Activated T-helper 1 cell treated with anti-CD3 and anti-CD28 coated beads, Interleukin-12 subunit alpha, Interleukin-12 subunit beta, Interleukin-2, Interleukin-4 antibody, amounts not matched to agents 30 ng/mL and 10 ng/mL and 1 ng/mL, durations not matched to agents 14 hours and 24 hours and 36 hours (primary cell): ENCODE measurements at places on chromosomes 5 and 9. TPM values are rescaled to one million over a fixed set of nuclear protein-coding genes. Genes with fewer than 3 reads are reported as not detected.

DNA sequence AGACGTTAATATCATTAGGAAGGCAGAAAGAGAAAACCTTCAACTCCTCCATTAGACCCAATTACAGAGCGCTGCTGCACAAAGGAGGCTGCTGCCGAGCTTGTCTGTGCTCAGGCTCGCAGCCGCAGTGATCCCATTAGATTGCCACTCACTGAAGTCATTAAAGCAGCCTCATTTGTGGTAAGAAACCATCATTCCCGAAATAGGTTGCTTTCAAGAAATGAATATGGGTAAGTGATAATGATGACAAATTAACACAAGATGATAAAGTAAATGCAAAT is 137.2 kb downstream of the CAVIN4 start:
- no peaks in the 10 kb centered on the region for H3K4me1 ChIP-seq
- DNase-seq = no peak
- H3K27ac ChIP-seq = no peak overlapping the region
- no peak overlapping the region for H3K4me3 ChIP-seq
- H3K27me3 ChIP-seq = no peaks in the 10 kb centered on the region

DNA sequence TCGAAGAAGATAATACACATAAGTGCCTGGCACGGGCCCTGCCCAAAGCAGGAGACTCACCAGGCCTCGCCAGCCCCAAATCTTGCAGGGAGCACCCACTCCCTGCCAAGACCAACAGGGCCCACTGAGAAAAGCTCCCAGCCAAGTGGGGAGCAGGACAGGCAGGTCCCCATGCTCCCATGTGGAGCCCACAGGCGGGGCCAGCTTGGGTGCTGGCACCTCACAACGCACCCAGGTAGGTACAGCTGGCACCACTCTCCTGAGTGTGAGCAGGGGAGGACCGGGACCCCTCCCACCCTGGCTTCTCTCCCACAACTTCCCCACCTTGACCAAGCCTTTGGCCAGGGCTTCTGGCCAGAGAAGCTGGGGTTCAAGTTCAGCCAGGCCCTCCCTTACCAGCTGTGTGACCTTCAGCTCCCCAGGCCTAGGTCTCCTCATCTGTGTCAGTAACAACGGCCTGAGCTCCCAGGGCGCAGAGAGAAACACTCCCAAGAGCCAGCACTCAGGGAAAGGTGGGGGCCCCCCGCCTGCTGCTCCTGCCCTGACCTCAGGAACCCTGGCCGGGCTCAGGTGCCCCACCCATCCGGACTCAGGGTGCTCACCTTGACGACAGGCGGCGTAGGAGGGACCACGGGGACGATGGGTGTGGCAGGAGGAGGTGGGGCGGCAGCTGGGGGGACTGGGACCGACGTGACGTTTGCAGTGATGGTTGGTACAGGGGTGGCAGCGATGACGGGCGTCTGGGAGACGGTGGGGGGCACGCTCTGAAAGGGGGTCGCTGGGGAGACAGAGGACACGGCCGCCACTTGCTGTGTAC is 17.8 kb downstream of the BRD3 start:
- DNase-seq = no peak
- no peak overlapping the region for H3K27ac ChIP-seq

DNA sequence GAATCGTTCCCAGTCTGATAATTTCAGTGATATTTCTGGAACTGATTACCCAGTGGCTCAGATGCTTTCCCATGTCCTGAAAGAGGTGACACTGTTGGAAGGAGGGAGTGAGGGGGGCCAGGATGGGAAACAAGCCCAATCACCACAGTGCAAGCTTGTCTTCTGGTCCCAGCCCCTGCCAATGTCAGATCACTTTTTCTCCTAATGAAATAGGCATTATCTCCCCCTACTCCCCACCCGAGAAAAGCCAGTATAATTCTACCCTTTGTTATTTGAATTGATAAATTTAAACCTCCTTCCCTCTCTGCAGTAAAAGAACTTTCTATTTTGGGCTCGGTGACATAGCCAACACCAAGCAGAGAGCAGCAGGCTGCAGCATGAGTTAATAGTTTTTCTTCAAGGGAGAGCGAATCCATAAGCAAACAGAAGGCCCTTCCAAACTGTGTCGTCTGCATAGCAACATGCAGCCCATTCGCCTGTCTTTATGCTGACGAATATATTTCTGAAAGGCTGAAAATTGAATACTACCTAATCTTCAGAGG is 14.6 kb upstream of the PPP2CA start:
- no peak overlapping the region for H3K27ac ChIP-seq
- H3K27me3 ChIP-seq = peaks cover 33% of the 10 kb centered on the region

GRCh38 chr5:102991802-102992201 is 128.1 kb downstream of the GIN1 start:
- H3K36me3 ChIP-seq = peaks cover 16% of the 10 kb centered on the region
- no peak overlapping the region for H3K27ac ChIP-seq
- H3K27me3 ChIP-seq = no peaks in the 10 kb centered on the region
- H3K4me1 ChIP-seq = no peaks in the 10 kb centered on the region
- H3K4me3 ChIP-seq = no peak overlapping the region

The MAN1B1 gene
- 48.1 and 53.6 TPM in 2 replicates for total RNA-seq

GRCh38 chr9:20623021-20623747 is 885 bp upstream of the MLLT3 start:
- peak overlapping the region; percentile 87 for H3K27ac ChIP-seq
- peak overlapping the region; percentile 88 for H3K4me3 ChIP-seq
- DNase-seq = peak; percentile 64
- H3K36me3 ChIP-seq = peaks cover 19% of the 10 kb centered on the region
